H9 (cell line): ENCODE measurements at places on chromosomes 7 and 10.

DNA sequence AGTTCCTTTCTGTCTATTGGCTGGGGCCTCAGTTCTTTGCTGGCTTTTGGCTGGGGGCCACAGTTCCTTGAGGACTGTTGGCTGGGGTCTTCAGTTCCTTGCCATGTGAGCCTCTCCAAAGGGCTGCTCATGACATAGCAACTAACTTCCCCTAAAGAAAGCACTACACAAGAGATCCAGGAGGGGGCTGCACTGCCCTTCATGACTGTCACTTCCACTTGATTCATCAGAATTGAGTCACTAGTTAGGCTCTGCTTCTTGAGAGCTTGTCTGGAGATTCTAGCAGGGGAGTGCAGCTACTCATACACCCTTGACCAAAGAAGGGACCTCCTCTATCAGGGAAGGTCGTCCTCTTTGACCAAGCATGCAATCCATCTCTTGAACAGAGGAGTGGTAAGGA is 38.0 kb upstream of the MKX start:
- DNase-seq = peak; percentile 66

GRCh38 chr10:78407009-78407711 is 373.5 kb downstream of the RPS24 start:
- peak; percentile 97 for DNase-seq

- DNase-seq = no peak
Measured at GRCh38 chr10:44520651-44521050, 135.8 kb upstream of the CXCL12 start.

- no peak for DNase-seq
Measured at GRCh38 chr10:17644485-17644943, 563 bp downstream of the STAM start.

DNA sequence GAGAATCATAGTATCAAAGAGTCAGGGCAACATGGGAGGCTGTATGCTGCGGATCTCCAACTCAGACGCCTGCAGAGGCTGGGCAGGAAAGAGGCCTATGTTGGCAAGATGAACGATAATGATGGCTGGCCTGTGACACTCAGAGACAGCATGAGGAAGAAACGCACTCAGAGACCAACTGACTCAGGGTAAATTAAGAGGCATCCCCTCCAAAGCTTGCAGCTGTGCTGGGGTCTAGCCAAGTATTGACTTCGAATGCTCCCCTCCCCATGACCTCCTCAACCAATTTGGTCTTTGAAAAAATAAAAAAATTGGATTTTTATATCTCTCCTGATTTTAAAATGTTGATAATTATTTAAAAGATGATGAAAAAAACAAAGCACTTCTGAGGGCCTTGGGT is 718.9 kb downstream of the GRID1 start:
- no peak for DNase-seq

GRCh38 chr7:101919363-101920115 is 102.1 kb downstream of the CUX1 start:
- no peak for DNase-seq

DNA sequence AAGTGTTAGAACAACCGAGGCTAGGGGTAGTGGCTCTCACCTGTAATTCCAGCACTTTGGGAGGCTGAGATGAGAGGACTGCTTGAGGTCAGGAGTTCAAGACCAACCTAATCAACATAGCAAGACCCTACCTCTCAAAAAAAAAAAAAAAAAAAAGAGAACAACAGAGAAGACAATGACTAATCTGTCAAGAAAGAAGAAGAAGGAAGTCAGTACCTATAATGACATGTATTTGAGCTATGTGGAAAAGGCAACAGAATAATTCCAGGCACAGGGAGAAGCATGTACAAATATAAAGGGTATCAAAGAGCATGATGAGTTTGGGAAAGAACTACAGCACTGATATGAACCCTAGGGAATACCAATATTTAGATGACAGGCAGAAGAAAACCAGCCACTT is 27.5 kb downstream of the COPG2 start:
- DNase-seq = no peak

- DNase-seq = no peak
Measured at GRCh38 chr7:139731802-139732470, 45.9 kb downstream of the HIPK2 start.

DNA sequence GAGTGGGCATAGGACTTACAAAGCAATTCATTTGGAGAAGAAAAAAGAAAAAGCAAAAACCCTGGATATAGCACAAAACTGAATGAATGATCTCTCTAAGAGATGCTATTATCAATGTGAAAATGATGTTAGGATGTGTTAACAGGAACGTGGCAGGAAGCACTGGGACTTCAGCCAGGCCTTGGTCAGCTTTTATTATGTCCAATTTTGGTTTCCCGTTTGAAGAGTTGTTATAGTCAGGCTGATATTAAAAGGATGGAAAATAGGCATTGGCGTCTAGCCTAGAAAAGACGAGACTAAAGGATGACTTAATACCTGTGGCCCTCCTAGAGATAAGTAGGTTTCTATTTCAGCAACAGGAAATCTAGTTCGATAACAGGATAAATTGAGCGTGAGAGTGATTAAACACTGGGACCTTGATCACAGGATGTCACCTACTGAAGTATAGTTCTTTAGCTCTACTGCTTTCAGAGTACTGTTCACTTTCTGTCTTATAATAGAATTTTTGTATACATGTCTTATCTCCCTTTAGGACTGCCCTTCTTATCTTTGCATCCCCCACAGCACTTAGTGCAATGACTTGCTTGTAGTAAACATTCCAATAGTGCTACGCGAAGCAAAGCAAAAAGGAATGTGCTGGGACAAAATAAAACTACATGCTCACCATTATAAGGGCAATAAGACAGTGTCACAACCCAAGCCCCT is 99.8 kb upstream of the AGBL3 start:
- DNase-seq = no peak

GRCh38 chr10:28091913-28092312 is 93.0 kb upstream of the ODAD2 start:
- DNase-seq = no peak

DNA sequence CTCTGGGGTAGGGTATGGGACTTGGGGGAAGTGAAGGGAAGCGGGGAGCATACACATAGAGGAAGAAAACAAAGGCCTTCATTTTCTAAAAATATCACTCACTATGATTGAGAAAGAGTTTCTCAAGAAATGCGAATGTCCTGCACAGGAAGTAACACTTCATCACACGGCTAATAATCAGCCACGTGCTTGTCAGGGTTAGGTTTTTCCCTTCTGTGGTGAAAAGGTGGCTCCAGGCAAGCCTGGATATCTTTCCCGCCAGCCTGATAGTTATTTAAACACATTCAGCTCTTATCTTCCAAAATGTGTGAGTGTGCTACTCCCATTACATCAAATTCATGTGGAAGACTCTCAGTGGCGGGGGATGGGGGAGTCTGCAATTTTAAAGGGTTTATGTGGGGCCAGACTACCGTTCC is 166.4 kb upstream of the ADO start:
- no peak for DNase-seq

DNA sequence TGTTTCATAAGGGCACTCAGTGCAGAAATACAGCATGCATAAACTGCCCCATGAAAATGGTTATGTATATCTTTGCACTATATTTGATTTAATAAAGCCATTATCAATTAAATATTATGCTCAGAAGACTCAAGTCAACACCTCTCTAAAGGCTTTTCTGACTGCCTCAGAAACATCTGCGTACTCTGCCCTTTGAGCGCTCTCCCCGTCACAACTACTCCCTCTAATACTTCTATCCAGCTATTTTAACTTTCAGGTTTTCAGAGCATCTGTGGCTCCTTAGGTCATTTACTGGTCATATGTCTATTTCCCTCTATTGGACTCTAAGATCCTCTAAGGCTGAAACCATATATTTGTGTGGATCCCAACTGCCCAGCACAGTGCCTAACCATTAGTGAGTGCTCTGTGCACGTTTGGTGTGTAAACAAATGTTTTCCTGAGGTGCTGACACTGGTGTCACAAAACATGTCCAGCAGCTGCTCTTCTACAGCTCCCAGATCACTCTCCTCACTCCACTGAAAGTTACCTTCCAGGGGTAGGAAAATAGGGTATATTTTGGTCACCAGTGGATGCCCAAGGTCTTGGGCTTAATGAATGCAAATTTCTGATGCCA is 179.1 kb downstream of the BTAF1 start:
- no peak for DNase-seq

GRCh38 chr7:104848138-104848990 is 165.6 kb upstream of the KMT2E start:
- DNase-seq = peak; percentile 79

DNA sequence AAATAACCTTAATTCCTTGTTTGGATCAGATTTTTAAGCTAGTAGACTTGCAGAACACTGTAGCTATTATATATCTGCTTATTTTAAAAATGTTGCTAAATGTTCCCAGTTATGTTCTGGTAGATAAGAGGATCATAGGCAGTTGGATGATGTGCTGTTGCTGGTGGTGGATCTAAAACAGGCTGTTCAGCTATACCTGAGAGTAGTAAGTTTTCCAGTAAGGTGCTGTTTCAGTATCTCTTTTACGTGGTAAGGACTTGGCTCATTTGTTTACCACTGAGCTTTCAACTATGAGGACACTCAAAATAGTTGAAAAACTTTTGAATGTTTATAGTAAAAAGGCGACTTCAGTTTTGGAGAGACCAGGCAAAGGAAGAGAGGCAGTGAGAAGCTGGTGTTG is 180.9 kb downstream of the CDK14 start:
- no peak for DNase-seq

GRCh38 chr7:147418966-147419365 is 1171.6 kb upstream of the C7orf33 start:
- no peak for DNase-seq

DNA sequence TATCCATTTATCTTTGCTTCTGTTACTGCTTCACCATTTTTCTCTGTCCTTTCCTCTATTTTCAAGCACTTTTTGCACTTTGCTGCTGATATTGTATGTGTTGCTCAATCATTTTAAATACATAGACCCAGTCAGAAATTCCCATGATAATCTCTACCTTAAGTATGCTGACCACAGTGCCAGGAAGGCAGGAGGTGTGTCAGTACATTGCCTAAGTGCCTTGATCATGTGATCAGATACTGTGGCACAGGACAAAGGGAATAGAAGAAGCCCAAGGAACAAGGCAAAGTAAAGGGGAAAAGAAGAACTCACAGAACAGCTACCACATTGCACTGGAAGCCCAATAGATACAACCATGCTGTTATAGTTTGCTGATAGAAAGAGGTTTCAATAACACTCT is 53.7 kb upstream of the CD36 start:
- no peak for DNase-seq

DNA sequence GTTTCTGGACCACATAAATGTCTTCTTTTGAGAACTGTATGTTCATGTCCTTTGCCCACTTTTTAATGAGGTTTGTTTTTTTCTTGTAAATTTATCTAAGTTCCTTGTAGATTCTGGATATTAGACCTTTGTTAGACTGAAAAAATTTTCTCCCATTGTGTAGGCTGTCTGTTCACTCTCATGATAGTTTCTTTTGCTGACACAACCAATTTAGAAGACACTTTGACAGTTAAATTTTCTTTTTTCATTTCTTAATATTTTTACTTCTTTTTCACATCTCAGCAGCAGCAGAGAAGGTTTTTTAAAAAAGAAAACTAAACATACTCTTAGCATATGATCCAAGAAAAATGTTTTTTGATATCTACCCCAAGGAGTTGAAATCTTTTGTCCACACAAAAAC is 61.8 kb downstream of the RNF32 start:
- no peak for DNase-seq

DNA sequence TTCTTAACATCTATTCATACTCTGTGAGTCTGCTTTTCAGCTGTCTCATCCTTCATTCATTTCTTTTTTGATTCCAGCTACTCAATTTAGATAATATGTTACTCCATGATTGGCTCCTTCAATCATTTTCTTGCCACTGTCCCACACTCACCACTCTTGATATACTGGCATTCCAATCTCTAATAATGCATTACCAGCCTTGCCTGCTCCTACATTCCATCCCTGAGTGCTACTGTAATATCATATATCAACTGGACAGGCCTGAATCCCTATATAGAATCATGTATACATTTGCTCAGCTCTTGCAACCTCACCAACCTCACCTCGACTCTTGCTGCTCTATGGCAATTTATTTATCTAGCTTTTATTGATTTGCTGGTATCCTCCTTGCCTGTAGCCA is 45.0 kb upstream of the SLC13A1 start:
- no peak for DNase-seq

DNA sequence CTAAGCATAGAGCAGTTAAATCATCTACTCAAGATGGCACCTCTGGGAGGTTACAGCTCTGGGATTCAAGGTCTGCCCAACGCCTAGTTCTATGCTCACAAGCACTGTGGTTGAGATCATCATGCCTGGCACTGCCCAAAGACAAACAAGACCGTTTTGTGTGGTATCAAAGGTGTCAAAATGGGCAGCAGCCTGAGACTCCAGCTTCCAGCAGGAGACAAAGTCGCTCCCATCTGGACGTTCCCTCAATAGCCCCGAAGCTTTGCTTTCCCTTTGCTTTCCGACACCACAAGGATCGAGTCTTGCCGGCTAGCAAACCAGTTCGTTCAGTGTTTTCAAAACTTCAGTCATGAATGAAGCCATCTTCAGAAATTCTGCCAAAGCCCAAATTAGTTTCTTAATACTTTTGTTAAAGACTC is 5.1 kb downstream of the HABP2 start:
- peak; percentile 43 for DNase-seq

DNA sequence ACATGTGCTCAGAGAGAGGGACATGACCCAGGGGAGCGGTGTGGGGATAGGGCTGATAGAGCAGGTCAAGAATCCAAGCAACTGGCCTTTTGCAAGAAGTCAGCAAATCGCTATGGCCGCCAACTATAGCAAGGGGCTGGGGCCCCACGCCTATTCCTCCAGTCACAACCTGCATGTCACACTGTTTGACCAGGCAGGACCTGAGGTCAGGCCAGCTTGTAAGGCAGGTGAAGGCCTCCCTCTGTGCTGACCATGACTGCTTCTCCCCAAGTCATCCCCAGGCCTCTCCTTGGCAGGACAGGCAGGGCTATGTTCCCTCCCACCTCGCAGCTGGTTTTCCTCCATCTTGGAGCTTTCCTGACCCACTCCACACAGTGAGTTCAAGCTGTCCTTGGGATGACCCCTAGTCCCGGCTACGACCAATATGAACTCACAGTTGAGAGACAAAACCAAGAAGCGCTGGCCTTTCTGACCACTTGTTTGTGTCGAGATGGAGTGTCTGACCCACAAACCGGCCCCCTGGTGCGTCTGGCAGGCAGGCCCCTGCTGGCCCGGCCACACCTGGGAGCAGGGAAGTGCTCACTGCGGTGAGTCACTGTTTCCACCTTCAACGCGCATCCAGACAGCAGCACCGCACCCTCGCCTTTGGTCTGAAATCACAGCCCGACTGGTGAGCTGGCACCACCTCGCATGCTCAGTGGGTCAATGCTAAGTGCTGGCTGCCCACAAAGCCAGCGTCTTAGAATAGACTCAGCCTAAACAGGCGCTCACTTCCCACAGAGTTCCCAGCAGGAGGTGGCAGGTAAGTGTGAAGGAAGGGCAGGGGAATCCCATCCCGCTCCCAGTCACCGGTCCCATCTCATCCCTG is 81.4 kb downstream of the VWA2 start:
- DNase-seq = peak; percentile 54

GRCh38 chr7:145665499-145666258 is 450.9 kb upstream of the CNTNAP2 start:
- no peak for DNase-seq

DNA sequence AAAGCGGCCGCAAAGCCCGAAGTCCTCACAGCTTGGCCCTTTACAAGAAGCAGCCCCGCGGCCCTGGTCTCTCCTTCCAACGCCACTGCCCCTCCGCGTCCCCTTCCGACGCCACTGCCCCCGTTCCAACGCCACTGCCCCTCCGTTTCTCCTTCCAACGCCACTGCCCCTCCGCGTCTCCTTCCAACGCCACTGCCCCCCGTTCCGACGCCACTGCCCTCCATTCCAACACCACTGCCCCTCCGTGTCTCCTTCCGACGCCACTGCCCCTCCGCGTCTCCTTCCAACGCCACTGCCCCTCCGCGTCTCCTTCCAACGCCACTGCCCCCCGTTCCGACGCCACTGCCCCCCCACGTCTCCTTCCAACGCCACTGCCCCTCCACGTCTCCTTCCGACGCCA is 33.1 kb downstream of the AP5Z1 start:
- DNase-seq = peak; percentile 19
